ENCODE measurements at places on chromosomes 6 and 20. TPM values are rescaled to one million over a fixed set of nuclear protein-coding genes. Genes with fewer than 3 reads are reported as not detected.

GRCh38 chr6:3850451-3851203 lies 1.5 kb downstream of the FAM50B start:
- DNase-seq: no peak

DNA sequence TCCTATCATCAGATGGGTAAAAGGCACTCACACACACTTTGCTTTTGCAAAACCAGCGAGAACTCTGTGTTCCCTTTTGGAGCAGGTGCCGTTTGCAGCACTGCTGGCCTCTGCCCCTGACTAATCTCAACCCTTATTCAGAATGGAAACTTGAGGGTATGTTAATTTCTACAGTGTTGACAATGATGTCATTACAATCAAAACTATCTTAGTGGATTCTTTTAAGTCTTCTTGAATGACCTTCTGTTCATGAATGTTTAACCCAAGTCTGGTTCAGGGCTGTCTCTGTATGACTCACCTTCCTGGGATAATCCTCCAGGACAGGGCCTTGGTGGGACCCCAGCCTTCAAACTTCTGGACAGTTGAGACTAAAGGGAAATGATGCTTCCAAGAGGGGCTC lies 197.9 kb downstream of the CDH4 start:
- no peak for DNase-seq

GRCh38 chr6:22083119-22083518 lies 213.7 kb downstream of the PRL start:
- DNase-seq: peak; percentile 47

Gene MKKS
- total RNA-seq: 5.9 TPM

- DNase-seq: peak; percentile 92
These were observed 54.5 kb downstream of the IPCEF1 start for GRCh38 chr6:154301839-154302752.

DNA sequence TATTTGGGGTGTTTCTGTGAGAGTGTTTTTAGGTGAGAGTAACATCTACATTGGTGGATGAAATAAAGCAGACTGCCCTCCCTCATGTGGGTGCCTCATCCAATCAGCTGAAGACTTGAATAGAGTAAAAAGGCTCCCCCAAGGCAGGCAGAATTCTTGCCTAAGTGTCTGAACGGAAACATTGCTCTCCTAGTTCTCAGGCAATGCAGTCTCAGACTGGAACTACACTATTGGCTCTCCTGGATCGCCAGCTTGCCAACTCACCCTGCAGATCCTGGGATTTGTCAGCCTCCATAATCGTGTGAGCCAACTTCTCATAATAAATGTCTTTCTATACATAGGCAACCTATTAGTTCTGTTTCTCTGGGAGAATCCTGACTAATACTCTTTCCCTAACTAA lies 5.5 kb upstream of the TMEM170B start:
- no peak for DNase-seq

DNA sequence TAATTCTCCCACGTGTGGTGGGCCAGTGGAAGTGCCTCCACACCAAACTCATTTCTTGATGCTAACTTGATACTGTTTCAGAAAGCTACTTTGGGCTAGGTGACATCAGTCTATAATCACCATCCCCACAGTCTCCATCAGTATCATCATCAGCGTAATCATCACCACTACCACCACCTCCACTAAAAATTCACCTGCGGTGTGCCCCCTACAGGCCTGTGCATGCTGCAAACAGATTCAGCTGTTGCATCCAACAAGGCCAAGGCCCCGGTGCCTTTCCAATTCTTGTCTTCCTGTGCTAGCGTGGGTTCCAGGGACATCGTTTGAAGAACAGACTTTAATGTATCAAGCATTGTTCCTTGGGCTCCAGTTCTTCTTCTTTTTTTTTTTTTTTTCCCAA lies 201.3 kb upstream of the EXOC2 start:
- DNase-seq: no peak

GRCh38 chr20:32343439-32343838 lies 14.7 kb upstream of the ASXL1 start:
- peak; percentile 87 for DNase-seq

DNA sequence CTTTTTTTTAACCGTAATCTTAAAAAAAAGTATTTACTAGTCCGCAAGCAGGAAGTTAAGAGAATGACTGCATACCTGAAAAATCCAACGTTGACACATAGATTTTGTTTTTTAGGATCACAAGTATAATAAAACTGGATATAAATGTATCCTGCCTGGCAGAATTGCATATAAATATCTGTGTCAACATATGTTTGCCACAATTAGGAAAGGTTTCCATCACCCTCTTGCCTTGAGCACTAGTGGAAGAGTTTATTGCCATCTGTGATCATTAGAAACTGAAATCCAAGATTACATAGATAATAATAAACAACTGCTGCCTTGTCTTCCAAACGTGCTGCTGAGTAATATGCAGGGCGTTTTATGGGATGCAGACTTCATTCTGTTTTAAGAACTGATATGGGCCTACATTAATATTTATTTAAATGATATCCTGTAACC lies 27.9 kb downstream of the PLEKHG1 start:
- DNase-seq: no peak

Gene IMPG1
- total RNA-seq: not detected

Gene C6orf132
- total RNA-seq: 1.2 TPM

DNA sequence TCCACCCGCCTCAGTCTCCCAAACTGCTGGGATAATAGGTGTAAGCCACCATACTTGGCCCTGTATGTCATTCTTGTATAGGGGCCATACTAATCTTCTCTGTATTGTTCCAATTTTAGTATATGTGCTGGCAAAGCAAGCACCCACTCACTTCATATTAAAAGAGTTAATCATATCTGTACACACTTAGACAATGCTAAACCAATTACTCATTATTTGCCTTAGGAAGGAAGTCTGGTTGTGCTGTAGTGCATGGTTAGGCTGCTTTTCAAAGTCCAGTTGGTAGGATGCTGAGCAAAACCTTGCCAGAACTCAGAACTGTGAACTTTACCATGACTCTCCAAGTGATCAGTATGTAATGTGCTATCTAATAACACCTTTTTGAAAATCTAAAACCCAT lies 88.6 kb downstream of the LIN28B start:
- DNase-seq: peak; percentile 82

Gene FITM2
- total RNA-seq: 8.6 TPM

DNA sequence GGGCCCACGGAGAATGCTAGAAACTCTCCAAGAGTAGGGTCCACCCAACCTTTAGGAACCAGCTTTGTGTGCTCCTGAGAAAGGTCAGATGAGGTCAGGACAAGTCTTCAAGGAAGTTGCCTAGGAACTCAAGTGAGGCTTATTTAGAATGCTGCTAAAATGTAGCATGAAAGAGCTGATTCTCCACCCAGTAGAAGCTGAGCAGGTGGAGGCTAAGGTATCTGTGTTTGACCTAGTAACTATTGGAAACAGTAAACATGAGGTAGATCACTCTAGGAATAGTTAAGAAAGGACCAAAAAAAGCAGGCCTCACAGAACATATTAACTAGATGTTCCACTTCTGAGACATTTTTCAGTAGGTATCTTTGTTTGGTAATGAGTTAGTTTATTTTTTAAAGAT lies 13.9 kb downstream of the CEP43 start:
- no peak for DNase-seq

Gene TOX2
- total RNA-seq: 4.4 TPM

DNA sequence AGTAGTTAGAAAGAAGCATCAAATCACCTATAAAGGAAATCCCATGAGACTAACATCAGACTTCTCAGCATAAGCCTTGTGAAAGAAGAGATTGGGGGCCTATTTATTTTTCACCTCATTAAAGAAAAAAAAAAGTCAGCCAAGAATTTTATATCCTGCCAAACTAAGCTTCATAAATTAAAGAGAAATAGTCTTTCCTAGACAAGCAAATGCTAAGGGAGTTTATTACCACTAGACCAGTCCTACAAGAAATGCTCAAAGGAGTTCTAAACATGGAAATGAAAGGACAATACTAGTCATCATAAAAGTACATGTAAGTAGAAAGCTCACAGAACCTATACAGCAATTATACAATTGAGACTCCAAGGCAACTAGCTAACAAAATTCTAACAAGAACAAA lies 96.5 kb upstream of the OLIG3 start:
- DNase-seq: no peak

DNA sequence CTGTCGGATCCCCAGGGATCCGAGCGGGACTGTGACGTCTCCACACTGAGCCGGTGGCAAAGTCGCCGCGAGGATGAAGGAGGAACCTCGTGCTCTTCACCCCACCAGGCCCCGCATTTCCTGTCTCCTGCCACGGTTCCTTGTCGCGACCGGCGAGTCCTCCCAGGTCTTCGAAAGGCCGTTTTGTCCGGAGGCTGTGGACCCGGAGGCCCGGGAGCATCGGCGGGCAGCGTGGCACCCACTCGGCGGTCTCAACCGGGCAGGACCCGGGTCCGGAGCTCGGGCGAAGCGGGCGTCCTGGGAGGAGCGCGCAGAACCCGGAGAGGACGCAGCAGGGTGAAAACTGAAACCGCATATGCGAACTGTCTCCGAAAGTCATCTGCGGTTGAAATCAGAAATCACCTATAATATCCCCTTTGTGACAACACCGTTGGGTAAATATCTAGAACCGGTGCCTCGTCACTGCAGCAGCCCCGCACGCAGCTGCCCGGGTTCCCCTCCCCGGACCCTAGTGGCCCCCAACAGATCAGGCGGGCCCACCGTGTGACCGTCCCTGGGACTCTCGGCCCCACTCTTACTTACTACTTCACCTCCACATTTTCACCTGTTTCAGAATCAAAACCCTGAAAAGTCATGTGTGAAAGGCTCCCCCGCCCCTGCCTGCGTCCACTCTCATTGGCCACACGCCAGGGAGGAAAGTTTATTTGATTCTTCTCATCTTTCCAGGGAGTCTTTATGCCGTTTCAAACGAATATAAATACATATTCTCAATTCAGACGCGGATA lies 3.1 kb upstream of the ULBP2 start:
- no peak for DNase-seq

- no peak for DNase-seq
These were observed 2.7 kb downstream of the GUCA1A start for GRCh38 chr6:42175860-42176259.

Gene MROH8
- 1.2 TPM for total RNA-seq

Gene SCRT2
- total RNA-seq: not detected

DNA sequence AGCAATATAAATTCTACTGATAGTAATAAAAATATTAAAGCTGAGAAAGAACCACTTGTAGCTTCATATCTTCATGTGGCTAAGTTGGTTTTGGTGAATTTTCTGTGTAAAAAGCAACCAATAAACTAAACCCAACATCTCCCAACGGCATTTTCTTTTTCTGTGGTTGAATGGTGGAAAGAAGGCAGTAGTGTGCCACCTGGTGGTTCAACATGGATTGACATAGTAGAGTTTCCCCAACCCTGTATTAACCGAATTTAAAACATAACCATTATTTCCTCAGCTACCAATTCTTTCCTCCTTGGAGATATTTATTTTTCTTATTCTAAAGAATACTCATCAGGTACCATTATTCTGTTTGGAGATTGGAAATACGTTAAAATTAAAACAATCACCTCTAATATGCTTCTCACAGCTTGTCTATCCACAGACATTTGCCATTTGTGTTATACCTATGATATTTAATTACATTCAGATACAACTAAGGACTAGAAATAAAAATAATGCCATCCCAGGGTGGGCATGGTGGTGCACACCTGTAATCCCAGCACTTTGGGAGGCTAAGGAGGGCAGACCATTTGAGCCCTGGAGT lies 117.1 kb upstream of the EEF1E1 start:
- DNase-seq: peak; percentile 69

GRCh38 chr6:111338843-111339242 lies 144.2 kb downstream of the REV3L start:
- no peak for DNase-seq

Gene JPH2
- 0.66 TPM for total RNA-seq

Data from fibroblast of lung (primary cell).